ENCODE measurements at places on chromosomes 11 and 22.

DNA sequence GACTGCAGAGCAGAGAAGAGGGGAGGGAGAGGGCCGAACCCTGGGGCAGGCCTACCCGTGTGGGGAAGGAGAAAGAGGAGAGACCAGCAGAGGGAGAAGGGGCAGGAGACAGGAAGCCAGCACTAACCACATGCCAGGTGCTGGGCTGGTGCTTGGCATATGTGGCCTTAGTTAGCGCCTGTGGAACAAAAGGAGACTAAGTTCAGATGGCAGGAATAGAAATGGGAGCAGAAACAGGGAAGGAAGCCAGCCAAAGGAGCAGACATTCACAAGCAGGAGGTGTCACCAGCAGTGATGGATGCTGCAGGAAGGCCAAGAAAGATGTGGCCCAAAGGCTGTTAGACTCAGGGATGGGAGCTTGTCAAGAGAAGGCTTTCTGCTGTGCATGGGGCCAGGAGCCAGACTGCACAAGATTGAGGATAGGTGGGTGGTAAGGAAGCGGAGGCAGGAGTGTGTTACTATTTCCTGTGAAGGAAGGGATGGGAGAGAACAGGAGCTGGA, 26.7 kb downstream of the TREH start:
- peak; percentile 18 for DNase-seq

GRCh38 chr22:47575291-47575690, 812.8 kb downstream of the TBC1D22A start:
- no peak for DNase-seq

DNA sequence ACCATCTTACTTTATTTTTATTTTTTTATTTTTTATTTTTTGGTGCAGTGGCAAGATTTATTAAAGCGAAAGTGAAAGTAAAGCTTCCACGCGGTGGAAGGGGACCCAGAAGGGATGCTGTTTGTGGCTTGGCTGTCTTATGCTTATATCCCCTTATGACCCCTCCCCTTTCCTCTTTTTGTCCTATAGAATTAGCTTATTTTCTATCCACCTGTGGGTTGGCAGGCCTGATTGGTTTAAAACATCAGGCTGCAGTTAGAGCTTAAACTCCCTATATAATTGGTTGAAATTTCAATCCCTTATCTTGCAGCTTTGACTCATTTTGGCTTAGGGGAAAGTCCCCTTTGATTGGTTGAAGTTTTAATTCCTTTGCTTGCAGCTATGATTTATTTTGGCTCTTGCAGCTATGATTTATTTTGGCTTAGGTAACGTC, 50.5 kb downstream of the NNMT start:
- no peak for DNase-seq

GRCh38 chr11:30741039-30741550, 154.9 kb upstream of the MPPED2 start:
- DNase-seq: no peak

GRCh38 chr11:129453293-129453721, 77.7 kb downstream of the BARX2 start:
- no peak for DNase-seq

DNA sequence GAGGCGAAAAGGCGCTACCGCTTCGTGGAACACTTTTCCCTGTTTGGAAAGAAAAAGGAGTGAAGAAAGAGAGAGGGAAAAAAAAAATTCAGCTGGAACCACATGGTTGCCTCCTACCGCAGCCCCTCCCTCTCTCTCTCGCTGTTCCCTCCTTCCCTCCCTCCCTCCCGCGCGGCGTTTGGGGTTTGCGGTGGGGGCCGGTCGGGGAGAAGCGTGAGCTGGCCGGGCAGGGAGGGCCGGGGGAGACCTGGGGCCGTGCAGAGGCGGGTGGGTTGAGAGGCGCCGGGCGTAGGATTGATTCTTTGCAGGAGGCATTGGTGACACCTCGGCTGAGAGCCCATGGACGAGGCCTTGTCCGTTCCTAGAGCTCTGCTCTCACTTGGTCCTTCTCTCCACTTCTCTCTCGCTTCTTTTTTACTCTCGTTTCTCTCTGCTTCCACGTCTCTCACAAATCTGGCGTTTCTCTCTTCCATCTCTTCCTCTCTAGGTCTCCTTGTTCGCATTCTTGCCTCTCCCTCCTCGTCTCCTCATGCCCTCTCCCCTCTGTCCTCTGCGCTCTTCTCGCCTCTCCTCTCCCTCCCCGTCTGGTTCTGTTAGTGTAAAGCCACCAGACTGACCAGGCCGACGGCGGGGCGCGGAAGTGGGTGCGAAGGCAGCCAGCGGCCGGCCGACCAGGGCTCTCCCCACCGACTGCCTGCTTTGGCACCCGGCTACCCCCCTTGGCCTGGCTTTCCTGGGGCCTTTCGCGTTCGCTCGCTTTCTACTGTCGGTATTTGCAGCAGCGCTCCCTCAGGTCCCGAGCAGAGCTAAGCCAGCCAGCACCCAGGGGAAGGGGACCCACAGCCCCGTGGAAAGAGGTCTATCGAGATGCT, at the start of gene CLMP:
Gene CLMP, minus strand, starts transcription at position 61 of the 872 bp plus-strand sequence. CDS start 308 bp downstream, outside the sequence.
- DNase-seq: no peak

- no peak for DNase-seq
These were observed 1.0 kb upstream of the ELF5 start for GRCh38 chr11:34514597-34514996.

DNA sequence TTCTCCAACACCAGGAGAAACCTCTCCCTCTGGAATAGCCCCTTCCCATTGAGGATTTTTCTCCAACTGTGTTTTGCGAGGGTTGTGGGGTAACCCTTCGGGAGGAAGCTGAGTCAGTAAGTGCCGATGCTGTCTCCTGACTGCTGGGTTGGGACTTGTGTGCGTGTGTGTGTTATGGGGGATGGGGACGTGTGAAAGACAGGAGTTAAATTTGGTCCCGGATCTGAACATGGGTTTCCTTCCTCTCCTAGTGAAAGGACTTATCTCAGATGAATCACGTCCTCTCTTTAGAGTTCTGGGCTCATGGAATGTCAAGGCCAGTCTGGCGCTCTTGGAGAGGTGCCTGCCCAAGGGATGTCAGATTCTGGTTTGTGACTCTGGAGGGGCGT, 33.3 kb downstream of the KIAA1671 start:
- no peak for DNase-seq

DNA sequence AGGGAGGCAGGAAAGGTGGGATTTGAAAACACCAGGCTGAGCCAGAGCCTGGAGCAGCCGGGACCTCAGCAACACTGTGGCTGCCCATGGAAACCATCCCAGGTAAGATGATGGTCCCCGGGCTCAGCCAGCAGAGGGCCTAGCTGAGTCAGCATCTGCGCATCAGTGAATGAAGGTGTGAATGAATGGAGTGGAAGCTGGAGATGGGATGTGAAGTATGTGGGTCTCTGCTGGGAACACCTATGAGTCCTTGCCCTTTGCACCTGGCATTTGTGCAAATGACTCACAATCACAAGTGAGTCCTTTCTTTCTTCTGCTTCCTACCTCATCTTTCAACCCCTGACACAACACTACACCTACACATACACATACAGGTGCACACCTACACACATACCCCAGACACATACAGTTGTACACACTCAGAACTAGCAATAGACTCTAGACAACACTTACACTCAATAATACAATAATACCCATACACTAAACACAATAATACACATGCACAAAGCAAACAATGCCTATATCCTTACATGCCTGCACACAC, 62.8 kb upstream of the PRDM11 start:
- DNase-seq: no peak

DNA sequence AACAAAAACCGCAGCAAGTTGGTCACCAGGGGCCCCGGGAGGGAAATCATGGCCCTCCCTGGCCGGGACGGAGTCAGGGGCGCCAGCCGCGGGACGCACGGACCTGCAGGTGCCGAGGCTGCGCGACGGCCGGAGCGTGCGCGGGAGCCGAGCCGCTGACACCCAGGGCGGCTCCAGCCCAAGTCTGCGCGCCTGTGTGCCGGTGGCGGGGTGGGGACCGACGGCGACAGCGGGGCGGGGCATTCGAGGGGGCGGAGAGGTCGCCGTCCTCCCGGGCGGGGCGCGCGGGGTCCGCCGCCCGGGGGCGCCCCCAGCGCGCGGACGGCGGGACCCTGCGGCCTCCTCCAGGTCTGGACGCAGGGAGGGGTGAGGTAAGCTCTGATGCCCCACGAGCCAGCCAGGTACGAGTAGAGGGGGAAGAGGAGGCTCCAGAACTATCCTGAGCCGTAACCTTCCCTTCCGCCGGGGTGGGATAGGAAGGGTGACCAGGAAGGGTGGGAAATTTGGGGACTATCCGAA, at the start of gene ESAM:
Gene ESAM, minus strand, starts transcription at position 186 of the 519 bp plus-strand sequence. Its CDS starts 136 bp downstream, at position 50.
- DNase-seq: no peak

DNA sequence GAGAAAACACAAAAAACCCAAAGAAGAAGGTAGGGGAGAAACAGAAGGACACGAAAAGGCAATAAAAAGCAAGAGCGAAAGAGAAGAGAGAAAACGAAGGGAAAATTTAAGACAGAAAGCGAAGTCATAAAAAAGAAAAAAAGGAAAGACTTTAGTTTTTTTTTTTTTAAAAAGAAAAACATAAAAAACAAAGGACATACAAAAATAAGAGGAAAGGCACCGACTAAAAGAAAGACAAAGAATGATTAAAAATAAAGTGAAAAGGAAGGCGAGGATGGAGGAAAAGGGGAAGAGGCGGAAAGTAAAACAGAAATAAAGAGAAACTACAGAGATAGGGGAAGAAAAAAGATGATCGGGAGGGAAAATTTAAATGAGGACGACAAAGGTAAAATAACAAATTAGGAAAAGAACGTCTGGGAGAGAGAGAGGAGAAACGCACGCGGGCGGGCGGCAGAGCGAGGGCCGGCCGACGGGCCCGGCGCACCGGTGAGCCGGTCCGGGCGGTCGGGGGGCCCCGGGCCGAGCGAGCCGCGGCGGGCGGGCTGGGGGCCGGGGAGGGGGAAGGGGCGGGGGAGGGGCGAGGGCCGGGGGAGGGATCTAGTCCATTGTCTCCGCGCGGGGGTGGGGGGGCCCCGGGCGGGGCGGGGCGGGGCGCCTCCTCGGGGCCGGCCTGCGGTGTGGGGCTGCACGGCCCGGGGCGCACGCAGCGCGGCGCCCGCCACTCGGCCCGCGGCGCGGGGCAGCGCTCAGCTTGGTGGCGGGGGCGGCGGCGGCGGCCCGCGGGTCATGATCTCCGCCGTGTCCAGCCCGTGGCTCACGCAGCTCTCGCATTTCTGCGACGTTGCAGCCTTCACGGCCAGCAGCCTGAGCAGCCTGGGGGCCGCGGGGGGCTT, at the start of gene TBX1:
Gene TBX1, plus strand, starts transcription at position 721 of the 893 bp plus-strand sequence. Its CDS starts 66 bp downstream, at position 787.
- no peak for DNase-seq

DNA sequence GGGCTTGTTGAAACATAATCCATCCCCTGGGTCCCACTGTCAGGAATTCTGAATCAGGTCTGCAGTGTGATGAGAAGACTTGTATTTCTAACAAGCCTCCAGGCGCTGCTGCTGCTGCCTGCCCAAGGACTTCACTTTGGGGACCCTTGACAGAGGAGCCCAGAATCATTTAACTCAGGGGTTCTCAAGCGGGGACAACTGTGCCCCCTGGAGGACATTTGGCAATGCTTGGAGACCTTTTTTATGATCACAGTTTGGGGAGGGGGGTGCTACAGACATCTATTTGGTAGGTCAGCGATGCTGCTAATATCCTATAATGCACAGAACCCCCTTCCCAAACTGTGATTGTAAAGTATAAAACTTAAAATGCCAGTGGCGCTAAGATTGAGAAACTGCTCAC, 312.8 kb downstream of the OPCML start:
- DNase-seq: no peak

Data from hippocampal formation (tissue), 2 donors.